Liver (tissue), 10 donors: ENCODE measurements at places on chromosomes 5 and 9. TPM values are rescaled to one million over a fixed set of nuclear protein-coding genes. Genes with fewer than 3 reads are reported as not detected.

QRFP gene
- not detected for polyA plus RNA-seq

ADRA1B gene
- 10.3 TPM for polyA plus RNA-seq

DMRT3 gene
- polyA plus RNA-seq = not detected

OMD gene
- 0.52 TPM for polyA plus RNA-seq

RGMB gene
- 3.0 TPM for polyA plus RNA-seq

LCN12 gene
- polyA plus RNA-seq = 7.3 TPM

TMEM252 gene
- not detected for polyA plus RNA-seq

PCDHA1 gene
- not detected for polyA plus RNA-seq

SERF1A gene
- 0.59 TPM for polyA plus RNA-seq

SPATA31C1 gene
- polyA plus RNA-seq = not detected

CDC25C gene
- 0.49 TPM for polyA plus RNA-seq
